ENCODE measurements at places on chromosomes 1 and 21. TPM values are rescaled to one million over a fixed set of nuclear protein-coding genes. Genes with fewer than 3 reads are reported as not detected.

TRPM2 gene
- 0.60 TPM for total RNA-seq

IFI44L gene
- 1.6 TPM for total RNA-seq

KRTCAP2 gene
- 128 TPM for total RNA-seq

CHRNB2 gene
- not detected for total RNA-seq

DNA sequence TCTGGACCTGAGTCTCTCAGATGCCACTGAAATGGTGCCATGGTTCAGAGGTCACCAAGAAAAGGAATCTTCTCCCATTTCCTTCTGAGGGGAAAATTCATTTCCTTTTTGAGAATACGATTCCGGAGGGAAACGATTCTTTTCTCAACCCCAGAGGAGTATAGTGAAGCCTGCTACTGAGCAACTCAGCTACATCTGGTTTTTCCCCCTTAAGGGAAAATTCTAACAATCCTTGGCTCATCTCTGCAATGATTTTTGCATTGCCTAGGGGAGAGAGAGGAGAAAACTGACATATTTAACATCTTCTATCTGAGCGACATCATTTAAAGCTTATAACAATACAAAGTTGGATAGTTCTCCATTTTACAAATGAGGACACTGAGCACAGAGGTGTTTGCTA lies 22.4 kb upstream of the KANK4 start:
- no peak for DNase-seq

DNA sequence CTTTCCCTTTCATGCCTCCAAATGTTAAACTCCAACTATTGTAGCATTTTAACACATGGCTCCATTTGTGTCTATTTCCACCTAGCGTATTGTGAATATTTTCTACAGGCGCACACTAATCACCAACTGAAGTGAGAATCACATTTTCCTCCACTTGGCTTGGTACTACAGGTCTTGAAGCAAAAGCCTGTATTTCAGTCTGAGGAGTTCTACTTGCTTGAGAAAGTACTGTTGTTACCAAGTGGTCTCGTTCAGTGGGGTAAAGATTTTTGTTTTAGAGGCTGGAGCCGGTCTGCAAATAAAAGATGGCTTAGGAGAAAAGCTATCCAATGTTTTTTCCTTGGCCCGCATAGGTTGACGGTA lies 550 bp upstream of the PTBP2 start:
- DNase-seq, result peak; percentile 25

DNA sequence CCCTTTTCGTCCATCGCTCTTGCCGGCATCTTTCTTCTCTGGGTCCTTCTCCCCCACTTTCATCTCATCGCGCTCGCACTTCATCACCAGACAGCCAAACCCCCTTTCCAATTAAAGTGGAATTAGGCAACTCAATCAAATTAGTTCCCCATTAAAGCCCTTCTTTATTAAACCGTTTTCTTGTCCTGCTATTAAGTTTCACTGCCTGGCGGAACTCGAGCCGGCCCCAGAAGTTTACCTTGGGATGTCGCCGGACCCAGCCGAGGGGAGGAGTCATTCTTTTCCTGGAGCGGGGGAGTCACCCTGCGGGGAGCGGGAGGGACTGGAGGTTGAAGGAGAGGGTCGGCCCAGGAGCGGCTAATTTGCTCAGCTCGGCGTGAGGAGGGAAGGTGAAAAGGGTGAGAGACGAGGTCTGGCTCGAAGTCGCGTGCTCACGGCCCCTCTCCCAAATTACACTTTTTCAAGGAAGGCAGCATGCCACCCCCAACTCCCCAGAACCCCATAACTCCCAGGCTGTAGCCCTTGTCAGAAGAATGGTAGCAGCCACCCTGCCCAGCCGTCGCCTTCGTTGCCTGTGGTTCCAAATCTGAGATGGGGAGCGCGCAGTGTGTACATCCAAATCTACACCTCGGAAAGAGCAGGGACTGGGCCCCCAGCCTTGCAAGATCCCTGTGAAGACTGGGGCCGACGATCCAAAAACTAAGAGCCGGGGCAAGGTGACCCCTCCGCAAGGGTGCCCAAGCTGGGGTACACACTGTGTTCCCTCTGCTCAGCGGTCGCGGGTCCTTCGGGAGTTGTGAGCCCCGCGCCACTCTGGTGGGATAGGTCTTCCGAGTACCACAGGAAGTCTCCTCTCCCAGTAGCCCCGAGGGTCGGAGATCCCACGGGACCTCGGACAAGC lies 6.4 kb downstream of the DMRTA2 start:
- no peak for DNase-seq

- no peak for DNase-seq
These were observed 7.0 kb upstream of the SPATC1L start for GRCh38 chr21:46191257-46191685.

DNA sequence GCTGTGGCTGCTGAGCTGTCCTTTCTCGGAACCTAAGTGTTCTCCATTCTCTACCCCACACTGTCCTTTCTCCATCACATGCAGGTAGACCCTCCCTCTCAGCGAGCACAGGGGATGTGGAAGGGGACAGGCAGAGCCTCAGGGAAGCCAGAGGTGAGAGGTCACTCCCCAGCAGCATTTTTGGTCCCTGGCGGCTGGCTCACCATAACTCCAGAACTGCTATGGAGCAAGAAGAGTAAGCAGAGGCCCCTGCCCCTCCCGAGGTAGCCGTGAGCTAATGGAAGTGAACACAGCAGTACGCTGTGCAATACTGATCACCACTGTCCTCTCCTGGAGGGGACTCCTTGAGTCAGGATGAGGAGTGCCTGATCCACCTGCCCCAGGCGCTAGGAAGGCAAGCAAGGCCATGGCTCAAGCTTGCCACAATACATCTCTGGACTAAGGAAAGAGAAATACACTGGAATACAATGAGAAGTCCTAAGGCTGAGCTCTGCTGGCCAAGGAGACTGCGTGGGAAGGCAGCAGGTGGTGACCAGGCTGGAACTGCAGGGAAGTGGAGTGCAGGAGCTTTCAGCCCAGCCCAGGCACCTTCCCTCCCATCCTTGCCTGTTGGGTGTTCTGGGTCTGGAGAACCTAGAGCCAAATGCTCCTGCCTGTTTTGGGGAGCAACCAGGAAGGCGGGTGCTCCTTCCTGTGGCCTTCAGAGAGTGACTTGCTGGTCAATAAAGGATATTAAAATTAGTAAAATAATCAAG lies 96.2 kb downstream of the LAMC2 start:
- DNase-seq, result no peak

GRCh38 chr1:231628207-231628876 lies 1.8 kb downstream of the DISC1 start:
- DNase-seq, result no peak

GRCh38 chr21:45532826-45533360 lies 9.3 kb downstream of the SLC19A1 start:
- no peak for DNase-seq

GRCh38 chr1:47924270-47925048 lies 72.7 kb downstream of the TRABD2B start:
- no peak for DNase-seq

DNA sequence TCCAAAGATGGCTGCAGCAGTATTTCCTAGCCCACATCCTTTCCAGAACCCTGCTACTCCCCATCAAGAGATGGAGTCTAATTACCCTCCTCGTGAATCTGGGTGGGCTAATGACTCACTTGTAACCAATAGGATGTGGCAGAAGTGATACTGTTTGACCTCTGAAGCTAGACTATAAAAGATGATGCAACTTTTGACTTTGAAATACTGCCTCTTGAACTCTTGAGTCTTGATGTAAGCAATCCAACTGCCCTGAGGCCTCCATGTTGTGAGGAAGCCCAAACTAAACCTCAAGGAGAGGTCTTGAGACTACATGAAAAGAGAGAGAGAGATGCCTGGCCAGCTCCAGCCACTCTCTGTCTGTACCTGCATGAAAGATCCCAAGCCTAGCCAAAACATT lies 29.5 kb downstream of the LMO4 start:
- DNase-seq, result no peak

GRCh38 chr1:160560045-160560705 lies 19.1 kb downstream of the CD84 start:
- DNase-seq, result no peak

GRCh38 chr21:17585875-17586450 lies 26.7 kb downstream of the BTG3 start:
- peak; percentile 67 for DNase-seq
